ENCODE measurements at places on chromosomes 2 and 18. TPM values are rescaled to one million over a fixed set of nuclear protein-coding genes. Genes with fewer than 3 reads are reported as not detected.

SGPP2 gene
- not detected for total RNA-seq

GBX2 gene
- total RNA-seq, result under 0.01 TPM

TRABD2A gene
- total RNA-seq, result 22.4 TPM

STAT4 gene
- 4.8 TPM for total RNA-seq

CD28 gene
- not detected for total RNA-seq

SCN2A gene
- under 0.01 TPM for total RNA-seq

PTPRN gene
- total RNA-seq, result 0.98 TPM

CACNB4 gene
- total RNA-seq, result 0.37 TPM

SLC4A5 gene
- under 0.01 TPM for total RNA-seq

MTLN gene
- total RNA-seq, result 47.8 TPM

NBEAL1 gene
- total RNA-seq, result 34.9 TPM

RGPD4 gene
- total RNA-seq, result not detected

SLC35G4 gene
- total RNA-seq, result not detected

DYNAP gene
- total RNA-seq, result not detected

SERPINB13 gene
- total RNA-seq, result not detected
